ENCODE measurements at places on chromosomes 3 and 15.

DNA sequence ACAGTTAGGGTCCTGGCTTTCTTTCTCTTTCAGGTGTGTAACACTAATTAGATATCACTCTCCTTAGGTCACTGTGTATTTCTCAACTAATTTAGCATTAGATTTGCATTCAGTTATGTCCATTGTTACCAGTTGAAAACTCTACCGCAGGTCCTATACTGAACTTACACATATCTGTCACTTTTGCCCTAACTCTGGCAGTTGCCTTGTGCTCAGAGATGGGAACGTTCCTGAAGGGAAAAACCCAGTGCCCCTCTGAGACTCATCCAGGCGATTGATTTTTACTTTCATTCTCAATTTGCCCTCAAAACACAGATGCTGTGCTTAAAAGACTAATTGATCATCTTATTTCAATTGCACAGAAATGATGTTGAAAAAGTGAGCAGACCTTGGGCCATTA is 249.1 kb downstream of the ALCAM start:
- DNase-seq, result no peak

DNA sequence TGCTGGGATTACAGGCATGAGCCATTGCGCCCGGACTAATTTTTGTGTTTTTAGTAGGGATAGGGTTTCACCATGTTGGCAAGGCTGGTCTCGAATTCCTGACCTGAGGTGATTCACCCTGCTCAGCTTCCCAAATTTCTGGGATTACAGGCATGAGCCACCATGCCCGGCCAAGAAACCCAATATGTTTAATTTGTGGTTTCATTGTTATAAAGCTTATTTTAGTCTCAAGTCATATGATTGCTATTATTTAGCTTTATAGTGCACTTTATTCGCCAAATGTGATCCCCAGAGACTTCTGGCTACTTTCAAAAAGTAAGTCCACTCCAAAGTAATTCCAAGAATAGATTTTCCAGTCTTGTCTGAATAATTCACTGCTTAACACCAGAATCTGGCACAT is 19.3 kb upstream of the SLC4A7 start:
- no peak for DNase-seq

GRCh38 chr3:35291471-35292236 is 347.7 kb upstream of the ARPP21 start:
- no peak for DNase-seq

- no peak for DNase-seq
These were observed 686.9 kb downstream of the GRM7 start for GRCh38 chr3:7547826-7548225.

- DNase-seq, result no peak
These were observed 115.8 kb downstream of the IQCH start for GRCh38 chr15:67370206-67370954.
